ENCODE measurements at places on chromosomes 7 and 10.

GRCh38 chr10:42975558-42976340 lies 101.1 kb upstream of the RET start:
- DNase-seq: no peak

DNA sequence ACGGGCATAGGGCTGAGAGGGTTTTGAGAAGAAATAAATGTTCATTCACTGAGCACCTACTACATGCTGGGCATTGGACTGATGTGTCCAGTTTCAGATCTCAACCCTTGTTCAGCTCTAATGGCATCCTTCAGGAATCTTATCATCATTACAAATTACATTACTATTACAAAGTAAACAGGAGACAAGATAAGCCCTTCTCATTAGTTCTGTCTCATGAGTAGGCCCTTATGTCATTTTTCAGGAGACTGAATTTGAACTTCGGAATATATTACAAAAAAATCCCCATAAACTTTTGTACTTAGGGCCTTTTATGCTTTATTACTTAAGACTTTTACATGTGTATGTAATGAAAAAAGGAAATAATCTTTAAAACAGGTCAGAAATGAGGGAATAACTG lies 289.7 kb downstream of the BAMBI start:
- no peak for DNase-seq

- DNase-seq: no peak
Measured at GRCh38 chr7:28536259-28536658, 123.9 kb downstream of the CREB5 start.

DNA sequence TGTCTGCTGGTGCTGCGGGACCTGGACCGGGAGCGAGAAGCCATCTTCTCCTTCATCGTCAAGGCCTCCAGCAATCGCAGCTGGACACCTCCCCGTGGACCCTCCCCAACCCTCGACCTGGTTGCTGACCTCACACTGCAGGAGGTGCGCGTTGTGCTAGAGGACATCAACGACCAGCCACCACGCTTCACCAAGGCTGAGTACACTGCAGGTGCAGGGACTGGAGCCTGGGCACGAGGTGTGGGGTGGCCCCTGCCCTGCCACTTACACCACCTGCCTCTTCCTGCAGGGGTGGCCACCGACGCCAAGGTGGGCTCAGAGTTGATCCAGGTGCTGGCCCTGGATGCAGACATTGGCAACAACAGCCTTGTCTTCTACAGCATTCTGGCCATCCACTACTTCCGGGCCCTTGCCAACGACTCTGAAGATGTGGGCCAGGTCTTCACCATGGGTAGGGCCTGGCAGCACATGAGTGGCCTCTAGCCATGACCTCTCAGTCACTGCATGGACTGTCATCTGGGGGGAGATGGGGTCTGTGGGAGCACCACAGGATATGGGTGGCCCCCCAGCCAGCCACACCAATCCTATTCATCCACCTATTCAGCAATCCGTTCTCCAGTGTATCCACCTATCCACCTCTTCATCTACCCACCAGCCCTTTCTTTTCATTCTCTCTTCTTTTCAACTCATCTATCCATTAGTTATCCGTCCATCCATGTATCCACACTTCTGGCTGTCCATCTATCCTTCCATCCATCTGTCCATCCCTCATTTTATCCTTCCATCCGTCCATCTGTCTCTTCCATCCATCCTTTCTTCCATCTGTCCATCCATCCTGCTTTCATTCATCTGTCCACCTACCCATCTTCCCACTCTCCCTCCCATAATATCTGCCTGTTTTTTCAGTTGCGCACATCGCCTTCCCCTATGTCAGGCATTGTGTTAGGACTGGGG lies 34.5 kb upstream of the VSIR start:
- DNase-seq: no peak
